ENCODE measurements at places on chromosomes 16 and 17.

- no peak for DNase-seq
Measured at GRCh38 chr17:58316260-58316960, 12.2 kb downstream of the TSPOAP1 start.

- DNase-seq, result no peak
Measured at GRCh38 chr16:27829975-27830374, 233.5 kb downstream of the GSG1L start.

DNA sequence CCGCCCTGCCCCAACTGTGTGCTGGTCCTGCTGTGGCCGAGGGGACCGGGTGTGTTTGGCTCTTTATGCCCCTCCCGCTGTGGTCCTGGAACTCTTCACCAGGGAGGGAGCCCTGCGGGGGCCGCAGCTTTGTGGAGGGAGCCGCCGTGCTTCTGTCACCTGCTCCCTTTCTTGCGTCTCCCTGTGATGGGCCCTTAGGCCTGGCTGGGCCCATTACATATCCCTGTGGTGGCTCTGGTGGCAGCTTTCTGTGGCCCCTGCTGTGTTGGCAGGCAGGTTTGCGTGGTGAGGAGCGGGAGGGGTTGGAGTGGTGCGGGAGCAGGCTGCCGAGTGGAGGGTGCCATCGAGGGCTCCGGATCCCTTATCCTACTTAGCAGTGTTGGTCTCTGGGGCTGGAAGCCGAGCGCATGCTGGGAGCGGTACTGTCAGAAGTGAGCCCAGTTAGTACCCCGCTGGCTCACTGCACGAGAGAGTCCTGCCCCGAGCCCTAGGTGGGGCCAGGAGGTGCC is 60.4 kb downstream of the PDPK1 start:
- no peak for DNase-seq

DNA sequence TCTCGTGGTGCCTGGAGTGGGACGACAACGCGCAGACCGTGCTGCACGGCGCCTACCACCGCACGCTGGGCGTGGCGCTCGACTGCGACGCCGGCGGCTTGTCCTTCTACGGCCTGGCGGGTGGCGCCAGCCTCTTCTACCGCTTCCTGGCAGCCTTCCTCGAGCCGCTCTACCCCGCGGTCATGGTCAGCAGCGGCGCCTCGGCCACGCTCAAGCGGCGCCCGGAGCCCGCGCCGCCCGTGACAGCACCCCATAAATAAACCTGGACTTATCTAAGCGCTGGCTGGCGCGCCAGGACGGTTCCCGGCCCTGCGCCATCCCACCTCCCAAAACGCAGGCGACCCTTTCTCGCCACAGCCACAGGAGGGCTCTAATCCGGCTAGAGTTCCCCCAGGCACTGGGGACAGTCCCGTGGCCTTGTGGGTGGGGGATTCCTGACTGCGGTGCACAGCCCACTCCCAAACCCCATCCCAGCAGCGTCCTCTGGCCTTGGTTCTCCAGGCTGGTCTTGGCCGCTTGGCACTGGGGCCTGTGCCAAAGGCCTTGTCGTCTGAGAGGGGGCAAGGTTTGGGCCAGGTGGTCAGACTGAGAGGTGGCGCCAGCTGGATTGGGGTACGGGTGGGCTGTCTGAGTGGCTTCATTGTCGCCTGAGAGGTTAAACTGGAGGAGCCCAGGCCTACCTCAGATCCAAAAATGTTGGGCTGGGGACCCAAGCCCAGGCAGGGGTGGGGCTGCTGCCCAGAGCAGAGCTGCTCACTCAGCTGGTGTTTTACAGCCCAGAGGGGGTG is 10.1 kb upstream of the SLC16A5 start:
- peak; percentile 53 for DNase-seq

- no peak for DNase-seq
Measured at GRCh38 chr17:32504166-32504990, 17.6 kb downstream of the CDK5R1 start.

GRCh38 chr17:82215095-82215971 is 2.7 kb upstream of the CCDC57 start:
- no peak for DNase-seq

DNA sequence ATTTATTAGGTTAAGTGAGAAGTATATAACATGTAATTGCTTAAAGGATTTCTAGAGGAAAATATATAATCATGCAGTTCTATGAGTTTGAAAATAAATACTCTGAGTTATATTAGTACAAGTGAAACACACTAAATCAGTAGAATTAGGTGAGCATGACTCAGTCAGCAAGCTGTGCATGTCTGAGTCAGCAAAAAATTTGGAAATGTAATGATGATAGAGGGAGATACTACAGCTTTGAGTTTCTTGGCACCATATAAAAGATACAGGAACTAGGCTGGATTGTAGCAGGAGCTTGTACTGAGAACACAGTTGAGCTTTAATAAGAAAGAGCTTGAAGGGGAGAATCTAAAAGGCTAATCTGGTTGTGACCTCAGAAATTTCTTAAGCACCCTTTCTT is 1224.6 kb downstream of the CDH8 start:
- DNase-seq, result no peak

GRCh38 chr17:50575581-50576210 is 15.2 kb downstream of the CACNA1G start:
- no peak for DNase-seq

- no peak for DNase-seq
Measured at GRCh38 chr16:19479302-19479721, 42.6 kb downstream of the GDE1 start.

DNA sequence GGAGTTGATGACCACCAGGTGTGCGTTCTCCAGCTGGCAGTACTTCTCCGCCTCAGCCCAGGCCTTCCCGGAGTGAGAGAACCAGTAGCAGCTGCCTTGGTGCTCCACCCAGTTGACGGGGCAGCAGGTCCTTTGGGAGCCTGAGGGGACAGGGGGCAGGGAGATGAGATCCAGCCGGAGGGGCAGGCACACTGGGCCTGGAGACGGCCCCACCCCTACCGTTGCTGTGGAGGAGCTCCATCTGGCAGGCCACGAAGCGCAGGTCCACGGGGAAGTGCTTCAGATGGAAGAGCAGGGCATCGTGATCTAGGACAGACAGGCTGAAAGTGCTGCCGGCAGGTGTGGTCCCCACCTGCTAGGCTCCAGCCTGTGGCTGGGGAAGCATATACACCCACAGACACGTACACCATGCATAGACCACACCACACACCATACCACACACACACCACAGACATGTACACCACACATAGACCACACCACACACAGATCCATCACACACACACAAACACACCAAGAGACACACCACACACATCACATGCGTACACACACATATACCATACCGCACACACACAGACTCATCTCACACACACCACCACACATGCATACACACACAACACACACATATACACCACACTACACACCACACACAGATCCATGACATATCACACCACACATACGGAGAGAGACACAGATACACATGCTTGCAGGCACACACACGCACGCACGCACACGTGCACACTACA is 7.4 kb downstream of the ASGR2 start:
- no peak for DNase-seq

GRCh38 chr17:75843577-75844529 is at the start of gene UNC13D:
UNC13D (minus strand) TSS chr17:75844404; CDS start chr17:75844337, 67 bp downstream.
- peak; percentile 56 for DNase-seq

DNA sequence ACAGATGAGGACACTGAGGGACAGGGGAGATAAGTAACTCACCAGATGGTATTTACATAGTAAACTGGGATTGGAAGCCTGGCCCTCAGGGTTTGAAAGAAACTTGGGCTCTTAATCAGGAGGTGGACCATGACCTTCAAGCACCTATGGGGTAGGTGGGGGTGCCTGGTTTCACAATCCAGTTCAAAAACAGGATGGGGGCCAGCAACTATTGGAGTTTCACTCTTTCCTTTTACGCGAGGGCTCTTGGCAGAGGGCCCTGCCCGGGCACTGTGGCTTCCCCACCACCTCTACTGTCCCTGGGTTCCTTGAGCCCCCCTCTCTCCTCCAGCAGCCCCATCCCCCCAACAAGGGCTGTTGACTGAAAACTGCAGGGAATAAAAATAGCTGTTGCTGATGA is 11.3 kb upstream of the PRR29 start:
- DNase-seq, result no peak

- DNase-seq, result no peak
Measured at GRCh38 chr17:47414612-47415011, 90.9 kb downstream of the EFCAB13 start.

DNA sequence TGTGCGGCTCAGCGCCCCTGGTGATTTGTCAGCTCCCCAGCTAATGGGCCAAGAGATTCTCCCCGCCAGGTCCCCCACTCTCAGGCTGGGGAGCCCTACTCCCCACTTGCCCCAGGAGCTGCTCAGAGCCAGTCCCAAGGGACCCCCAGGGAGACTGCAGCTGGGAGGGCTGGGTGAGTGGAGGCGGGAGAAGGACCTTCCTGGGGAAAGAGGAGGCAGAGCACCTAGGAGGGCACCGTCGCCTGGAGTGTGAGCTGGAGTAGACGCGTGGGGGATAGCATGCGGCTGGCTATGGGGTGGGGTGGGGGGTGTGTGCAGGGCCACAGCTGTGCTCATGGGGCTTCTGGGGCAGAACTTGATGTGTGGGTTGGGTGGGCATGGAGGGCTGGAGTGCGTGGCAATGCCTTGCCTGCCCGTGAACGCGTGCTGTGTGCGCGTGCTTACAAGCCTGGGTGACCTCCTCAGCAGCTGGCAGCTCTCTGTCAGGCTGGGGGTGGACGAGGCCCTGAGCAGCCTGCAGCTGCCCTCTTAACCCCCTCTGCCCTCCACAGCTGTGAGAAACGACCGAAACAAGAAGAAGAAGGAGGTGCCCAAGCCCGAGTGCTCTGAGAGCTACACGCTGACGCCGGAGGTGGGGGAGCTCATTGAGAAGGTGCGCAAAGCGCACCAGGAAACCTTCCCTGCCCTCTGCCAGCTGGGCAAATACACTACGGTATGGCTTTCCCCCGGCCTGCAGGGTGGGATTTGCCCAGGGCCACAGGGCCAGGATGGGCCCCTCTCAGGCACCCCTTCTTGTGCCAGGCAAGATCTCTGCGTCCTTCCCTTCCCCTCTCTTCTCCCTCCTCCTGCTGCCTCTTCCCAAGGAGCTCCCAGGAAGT is 12.9 kb downstream of the GJD3 start:
- no peak for DNase-seq

DNA sequence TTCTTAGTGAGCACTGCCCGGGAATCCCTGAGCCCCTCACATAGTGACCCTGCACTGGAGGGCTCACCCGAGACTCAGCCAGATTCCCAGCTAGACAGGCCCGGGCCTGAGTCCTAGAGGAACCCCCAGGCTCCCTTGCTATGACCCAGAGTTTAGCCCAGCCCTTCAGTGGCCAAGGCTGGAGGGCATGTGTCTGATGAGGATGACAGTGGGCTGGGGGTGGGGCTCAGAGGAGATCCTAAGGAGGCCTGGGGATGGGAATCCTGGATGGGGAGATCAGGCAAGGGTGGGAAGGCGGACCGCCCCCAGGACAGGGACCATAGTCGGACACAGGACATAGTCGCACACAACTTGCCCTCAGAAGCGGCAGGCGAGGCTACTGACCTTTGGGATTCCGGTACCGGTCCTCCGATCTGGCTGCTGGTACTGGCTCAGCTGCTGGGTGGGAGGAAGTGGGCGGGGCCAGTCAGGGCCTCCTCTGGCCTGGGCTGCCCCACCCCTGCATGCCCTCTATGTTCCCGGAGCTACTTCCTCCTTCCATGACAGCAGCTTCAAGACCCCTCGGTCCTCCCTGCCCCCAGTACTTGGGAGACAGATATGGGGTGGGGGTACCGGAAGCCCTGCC is 1.1 kb downstream of the CD79B start:
- peak; percentile 67 for DNase-seq

GRCh38 chr17:42225646-42226045 is 31.4 kb upstream of the GHDC start:
- no peak for DNase-seq

DNA sequence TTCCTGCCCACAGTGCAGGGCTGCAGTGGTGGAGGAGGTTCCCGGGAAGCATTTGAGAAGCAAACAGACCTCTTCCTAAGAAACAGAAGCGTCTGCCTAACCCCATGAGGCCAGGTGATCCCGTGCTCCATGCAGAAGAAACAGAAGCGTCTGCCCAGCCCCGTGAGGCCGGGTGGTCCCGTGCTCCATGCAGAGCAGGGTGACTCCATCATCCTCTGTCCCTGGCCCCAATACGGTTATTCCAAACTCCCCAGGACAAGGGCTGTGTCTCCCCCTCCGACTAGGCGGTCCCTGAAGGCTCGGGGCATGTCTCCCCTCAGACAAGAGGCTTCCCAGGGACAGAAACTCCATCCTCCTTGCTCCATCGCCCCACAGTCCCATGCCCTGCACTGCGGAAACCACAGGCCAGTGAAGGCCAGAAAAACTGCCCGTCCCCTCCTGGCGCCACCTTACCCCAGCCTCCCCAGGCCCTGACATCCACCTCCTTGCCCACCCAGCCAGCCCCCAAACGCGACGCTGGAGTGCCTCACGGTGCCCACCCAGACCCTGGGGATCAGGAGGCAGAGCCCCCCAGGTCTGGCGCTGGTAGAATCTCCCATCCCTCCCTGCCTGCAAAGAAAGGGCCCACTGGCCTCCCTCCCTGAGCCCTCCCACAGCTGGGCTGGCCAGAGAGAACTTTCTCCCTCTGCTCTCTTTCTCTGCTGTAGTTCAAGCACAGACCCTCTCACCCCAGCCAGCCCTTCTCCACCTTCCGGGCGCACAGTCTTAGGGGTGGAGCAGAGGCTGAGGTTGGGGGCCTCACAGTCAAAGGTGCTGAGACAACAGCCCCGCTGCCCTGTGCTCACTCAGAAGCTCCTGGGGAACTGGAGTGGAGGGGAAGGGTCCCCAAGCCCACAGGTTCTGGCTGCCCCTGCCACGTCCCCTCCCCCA is 30.6 kb upstream of the KRT17 start:
- DNase-seq, result no peak

DNA sequence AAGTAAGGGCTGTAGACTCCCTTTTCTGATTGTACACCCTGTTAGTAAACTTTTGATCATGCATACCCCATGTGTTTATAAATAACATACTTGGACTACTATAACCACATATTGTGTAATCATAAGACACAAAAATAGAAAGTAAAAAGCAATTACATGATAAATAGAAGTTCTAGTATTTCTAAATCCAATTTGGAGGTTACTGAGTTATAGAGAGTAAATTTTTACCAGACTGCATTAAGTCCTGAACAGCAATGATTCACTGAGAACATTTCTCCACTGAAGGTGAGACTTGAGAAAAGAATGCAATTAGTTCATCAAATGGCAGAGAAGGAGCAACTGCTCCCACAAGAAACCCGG is 7.7 kb upstream of the TBKBP1 start:
- no peak for DNase-seq

DNA sequence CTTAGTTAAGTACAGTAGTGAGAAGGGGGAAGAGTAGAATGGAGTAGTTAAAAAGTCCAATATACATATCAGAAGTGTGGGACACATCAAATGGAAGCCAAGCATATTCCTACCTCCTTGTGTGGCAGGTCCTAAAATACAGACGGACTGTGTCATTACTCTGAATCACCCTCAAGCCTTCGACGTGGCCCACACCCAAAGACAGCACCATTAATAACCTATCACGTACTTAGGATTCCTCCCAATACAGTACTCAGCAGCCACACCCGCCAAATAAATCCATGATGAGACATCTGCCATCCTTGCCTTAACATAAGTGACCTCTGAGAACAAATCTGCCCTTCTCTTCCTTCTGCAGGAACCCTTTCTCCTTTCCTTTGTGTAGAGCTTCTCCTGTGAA is 38.9 kb downstream of the UBE2G1 start:
- DNase-seq, result no peak

Measured in activated B cell treated with CpG ODN at 0.5 μM for 24 hours (primary cell).